SHP77 (cell line): ENCODE measurements at places on chromosomes 16 and 17.

DNA sequence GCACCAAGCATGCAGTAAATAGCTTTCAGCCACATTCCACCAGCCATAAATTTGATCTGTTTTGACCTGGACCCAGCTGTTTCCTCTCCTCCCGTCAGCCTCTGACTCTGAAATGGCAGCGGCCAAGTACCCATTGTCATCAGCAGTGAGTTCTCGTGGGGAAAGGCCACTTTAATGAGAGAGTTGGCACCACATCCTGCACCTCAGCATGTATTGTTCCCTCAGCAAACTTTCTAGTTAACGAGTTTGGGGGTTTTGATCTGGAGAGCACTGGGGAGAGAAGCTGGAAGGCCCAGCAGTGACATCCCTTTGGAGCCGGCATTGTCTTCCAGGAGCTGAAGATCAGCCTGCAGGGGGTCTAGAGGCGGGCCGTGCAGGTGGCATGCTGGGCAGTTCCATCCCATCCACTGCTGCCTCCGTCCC is 84.9 kb downstream of the RPA1 start:
- no peak for DNase-seq

DNA sequence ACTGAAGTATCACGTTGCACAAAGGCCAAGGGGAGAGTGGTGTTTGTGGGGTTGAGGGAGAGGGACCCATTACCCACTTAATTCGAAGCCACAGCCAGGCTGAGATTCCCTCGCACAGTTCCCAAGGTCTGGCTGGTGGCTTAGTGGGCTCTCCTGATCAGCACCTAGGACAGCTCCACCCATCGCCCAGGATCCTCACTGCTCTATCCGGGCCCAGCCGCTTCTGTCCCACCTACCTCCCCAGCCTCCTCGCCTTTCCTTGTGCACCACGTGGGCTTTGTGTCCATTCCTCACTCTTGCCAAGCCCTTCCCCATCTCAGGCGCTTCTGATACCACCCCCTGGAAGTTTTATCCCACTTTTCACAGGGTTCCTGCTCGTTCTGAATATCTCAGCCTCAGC is 163.5 kb downstream of the CCT6B start:
- no peak for DNase-seq

GRCh38 chr17:82062076-82062983 is 3.3 kb downstream of the DUS1L start:
- no peak for DNase-seq

GRCh38 chr17:50511058-50511457 is 2.8 kb downstream of the MYCBPAP start:
- DNase-seq: no peak

DNA sequence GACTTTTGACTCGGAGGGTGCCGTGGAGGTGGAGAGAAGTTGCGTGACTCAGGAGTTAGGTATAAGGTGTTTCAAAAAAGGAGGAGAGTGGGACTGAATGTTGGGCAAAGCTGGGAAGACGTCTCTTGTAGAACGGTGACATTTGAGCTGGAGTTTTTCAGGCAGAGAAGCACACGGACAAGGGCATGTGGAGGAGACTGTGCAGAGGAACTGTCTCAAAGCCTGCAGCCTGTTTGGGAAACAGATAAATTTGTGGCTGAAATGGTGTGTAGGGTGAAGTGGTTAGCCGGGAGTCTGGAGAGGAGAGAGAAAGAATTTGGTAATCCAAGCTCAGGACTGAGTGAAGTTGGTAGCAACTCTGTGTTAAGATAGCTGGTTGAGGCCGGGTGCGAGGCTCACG is 9.8 kb downstream of the USP10 start:
- no peak for DNase-seq

DNA sequence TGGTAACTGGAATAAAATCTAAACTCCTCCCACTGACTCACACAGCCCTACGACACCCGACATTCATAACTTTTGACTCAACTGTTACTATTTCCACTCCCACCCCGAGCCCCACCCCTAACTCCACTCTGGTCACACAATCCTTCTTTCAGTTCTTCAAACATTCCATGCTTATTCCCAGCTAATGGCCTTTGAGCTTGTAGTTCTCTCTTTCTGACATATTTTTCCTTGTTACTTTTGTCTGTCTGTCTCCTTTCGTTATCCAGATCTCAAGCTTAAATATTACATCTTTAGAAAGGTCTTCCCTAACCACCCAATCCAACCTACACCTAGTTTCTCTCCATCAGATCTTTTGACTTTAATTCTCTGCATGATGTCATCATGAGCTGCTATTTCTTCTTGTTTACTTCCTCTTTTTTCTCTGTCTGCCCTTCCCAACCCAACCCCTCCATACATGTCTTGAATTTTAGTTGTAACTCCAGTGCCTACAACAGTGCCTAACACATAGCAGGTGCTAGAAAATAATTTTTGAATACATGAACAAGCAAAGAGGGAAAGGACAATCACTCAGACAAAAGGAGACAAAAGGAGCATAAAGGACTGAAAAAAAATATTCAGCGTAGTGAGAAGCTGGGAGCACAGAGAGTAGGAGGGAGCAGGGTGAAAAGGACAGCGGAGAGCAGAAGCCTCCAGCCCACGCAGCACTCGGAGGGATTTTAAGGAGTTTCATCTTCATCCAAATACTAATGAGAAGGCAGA is 65.2 kb upstream of the SMIM36 start:
- no peak for DNase-seq

- no peak for DNase-seq
Observed at GRCh38 chr16:48011878-48012658, 143.7 kb downstream of the ABCC12 start.

GRCh38 chr17:42405963-42406495 is 17.0 kb downstream of the CAVIN1 start:
- DNase-seq: peak; percentile 69

DNA sequence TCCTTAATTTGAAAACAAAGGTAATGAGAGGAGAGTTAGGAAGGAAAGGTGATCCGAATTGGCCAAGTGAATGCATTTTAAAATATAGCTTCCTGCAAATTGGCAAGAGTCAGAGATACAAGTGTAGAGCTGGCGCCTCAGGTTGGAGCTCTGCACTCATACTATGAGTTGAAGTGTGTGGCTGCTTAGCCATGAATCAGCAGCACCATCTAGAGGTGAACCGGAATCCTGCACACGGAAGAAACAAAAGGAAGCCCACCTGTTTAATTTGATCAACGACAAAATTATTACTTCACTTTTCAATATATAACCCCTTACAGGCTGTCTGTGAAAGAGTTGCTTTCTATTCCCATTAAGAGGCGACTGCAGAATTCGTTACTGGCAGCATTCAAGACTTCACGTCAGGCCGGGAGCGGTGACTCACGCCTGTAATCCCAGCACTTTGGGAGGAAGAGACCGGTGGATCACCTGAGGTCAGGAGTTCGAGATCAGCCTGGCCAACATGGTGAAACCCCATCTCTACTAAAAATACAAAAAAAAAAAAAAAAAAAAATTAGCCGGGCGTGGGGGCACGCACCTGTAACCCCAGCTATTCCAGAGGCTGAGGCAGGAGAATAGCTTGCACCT is 1253.7 kb upstream of the CDH8 start:
- DNase-seq: peak; percentile 26

GRCh38 chr16:11903906-11904305 is 11.8 kb downstream of the GSPT1 start:
- no peak for DNase-seq

DNA sequence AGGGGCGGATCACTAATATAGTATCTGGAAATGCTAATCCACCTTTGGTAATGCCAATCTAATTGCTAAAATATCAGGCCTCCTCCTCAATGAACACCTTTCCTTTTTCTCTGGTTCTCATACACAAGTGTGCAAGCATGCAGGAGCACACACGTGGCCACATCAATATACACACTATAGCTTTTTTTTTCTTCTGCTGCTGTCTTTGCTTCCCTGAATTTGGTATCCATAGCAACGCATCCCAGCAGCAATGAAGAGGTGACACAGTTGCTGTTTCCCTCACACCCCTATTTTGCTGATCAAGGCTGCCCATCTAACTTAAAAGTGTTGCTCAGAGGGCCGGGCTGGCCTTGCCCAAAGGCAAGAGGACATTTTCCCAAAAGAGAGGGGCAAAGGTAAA is 15.4 kb downstream of the NOG start:
- no peak for DNase-seq

DNA sequence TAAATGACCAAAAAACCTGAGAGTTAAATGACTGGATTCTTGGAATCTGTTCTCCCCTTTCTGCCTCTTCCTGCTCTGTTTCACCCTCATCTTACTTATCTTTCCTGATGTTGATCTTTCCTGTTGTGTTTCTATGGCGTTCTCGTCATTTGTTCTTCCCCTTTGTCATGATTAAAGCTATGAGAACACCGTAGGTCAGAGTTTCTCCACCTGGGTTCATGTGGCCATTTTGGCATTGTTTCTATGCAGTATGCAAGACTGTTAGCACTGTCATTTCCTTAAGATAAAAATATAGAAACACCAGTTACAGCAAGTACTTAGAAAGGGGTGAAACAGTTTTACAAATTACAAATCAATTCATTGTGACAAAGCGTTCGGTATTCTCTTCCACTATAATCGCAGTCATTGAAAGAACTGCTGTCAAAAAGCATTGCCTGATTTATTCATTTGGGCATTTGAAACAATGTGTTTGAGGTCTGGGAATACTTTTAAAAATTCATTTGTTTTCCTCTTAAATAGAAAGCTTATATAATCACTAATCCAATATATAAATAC is 166.0 kb downstream of the PHKB start:
- DNase-seq: no peak

DNA sequence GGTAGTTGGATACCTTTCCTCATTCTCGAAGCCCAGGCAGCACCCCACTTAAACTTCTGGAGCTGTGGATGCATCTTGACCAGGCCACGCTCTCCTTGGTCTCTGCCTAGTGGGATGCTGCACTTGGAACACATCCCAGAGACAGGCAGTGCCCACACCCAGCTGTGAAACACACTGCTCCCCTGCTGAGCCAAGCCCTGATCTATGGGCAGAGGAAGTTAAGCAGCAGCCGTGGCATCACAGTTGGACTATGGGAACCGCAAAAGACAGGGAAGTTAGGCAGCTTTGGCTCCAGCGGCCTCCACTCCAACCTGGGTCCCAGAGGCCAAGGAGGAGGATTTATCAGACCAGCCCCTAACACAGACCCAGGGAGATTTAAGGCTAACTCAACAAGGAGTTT is 284.8 kb upstream of the CCL2 start:
- no peak for DNase-seq

DNA sequence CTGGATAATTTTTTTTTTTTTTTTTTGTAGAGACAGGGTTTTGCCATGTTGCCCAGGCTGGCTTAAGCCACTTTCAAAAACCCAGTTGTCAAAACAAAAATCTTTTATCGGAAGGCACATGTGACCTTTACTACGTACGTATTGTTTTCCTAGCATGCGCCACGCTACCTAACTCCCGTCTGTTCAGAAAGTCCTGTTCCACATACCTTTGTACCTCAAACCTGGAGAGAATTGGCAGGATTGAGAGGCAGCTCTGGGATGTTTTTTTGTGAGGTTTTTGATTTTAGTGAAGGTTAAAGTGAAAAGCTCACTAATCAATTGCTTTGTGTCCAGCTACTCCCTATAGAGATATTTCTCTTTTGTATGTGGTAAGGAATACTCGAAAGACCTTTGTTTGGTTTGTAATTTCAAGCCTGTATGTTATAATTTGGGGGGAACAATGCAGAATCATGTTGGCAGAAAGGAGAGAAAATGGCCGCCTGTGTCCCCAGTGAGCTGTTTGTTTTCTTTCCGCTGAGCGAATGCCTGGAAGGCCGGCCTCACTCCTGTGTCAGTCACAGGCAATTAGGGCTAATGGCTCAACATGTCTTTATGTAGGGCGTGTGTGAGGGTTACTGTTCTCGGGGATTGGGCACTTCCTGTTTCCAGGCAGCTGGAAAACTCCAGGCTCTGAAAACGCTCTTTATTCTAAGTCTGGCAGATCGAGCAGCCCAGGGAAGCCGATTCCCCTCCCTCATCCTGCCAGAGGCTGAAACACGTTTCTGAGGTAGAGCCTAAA is 60.8 kb upstream of the CLEC18A start:
- no peak for DNase-seq

GRCh38 chr17:15260376-15261257 is 4.5 kb downstream of the PMP22 start:
- DNase-seq: peak; percentile 85

DNA sequence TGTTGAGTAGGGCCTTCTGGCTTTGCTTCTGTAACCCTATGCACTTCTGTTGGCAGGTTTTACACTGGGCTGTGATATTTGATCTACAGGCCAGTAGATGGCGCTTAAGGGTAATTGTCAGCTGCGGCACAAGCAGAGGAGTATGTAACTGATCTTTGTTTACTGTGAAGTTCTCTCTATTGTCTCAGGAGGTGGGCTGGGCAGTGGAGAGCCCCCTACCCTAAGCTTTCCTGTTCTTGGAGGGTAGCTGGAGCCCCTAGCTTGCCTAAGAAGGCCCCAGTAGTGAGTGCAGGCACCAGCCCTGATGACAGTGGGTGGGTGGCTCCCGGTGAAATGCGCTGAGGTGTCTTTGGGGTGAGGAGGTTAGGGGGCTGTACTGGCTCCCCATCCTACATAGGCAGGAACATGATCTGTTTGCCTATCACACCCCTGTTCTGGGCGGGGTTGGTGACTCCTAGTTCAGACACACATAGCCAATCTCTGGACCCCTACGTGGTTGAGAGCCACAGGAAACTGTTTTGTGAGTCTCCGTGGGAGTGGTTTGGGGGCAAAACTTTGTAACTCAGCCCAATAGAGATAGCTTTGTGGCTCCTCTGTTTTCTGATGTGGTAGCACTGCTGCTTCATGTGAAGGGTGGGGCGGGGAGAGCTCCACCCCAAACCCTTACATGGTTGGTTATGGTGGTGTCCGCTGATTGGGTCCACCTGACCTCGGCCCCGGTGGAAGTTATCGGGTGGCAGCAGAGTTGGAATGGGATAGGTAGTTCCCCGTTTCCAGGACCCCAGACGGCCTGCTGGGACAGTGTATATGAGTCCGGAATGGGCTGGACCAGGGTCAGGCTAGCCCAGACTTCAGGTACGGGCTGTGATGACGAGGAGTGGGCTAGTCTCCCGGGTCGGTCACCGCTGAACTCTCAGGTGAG is 60.4 kb downstream of the SLFN11 start:
- peak; percentile 58 for DNase-seq

DNA sequence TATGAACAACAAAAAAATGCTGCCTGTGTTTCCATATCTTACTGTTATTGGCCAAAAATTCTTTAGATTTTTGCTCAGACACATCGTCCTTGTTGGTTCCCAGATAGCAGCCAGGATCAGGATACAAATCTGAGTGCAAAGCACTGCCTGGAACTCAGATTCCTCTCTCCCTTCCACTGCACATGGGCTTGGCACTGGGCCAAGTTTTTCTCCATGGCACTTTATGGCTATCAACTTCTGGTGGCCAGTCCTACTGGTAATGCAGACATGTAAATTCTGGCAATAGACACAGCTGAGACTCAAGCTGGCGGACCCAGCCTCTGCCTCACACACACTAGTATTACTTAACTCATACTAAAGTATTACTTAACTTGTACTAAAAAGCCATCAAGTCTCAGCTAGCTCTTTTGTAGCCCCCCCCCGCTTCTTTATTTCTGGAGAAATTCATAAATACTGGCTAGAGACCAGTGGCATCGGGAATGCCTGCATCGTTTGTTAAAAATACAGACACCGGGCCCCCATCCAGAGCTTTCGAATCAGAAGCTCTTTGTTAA is 181.2 kb upstream of the COX10 start:
- DNase-seq: peak; percentile 47
